ENCODE measurements at places on chromosomes 12 and 14. TPM values are rescaled to one million over a fixed set of nuclear protein-coding genes. Genes with fewer than 3 reads are reported as not detected.

The POMT2 gene
- total RNA-seq, result 11.4 TPM

The FZD10 gene
- not detected for total RNA-seq

The SERPINA12 gene
- not detected for total RNA-seq

The TMEM19 gene
- 13.9 TPM for total RNA-seq

The CACNA1C gene
- 0.42 TPM for total RNA-seq

The POTEM gene
- total RNA-seq, result not detected

The PAX9 gene
- not detected for total RNA-seq

The TMEM229B gene
- 23.3 TPM for total RNA-seq

The HIF1A gene
- total RNA-seq, result 198 TPM

The MANSC4 gene
- total RNA-seq, result not detected

The DIABLO gene
- total RNA-seq, result 44.2 TPM

The MIP gene
- total RNA-seq, result not detected

The SLC5A8 gene
- total RNA-seq, result not detected

The PMCH gene
- total RNA-seq, result 2.7 TPM

The C14orf132 gene
- 0.39 TPM for total RNA-seq

The KRT82 gene
- not detected for total RNA-seq

The RAN gene
- total RNA-seq, result 920 TPM

The SAV1 gene
- total RNA-seq, result 6.4 TPM

The RITA1 gene
- total RNA-seq, result 26.0 TPM

The TBX5 gene
- total RNA-seq, result not detected

The YEATS4 gene
- total RNA-seq, result 28.7 TPM

The MOAP1 gene
- total RNA-seq, result 22.9 TPM

The TEX22 gene
- 4.5 TPM for total RNA-seq

The GRIP1 gene
- total RNA-seq, result not detected

The TTC5 gene
- total RNA-seq, result 25.5 TPM

The KRT73 gene
- 0.61 TPM for total RNA-seq

The SP7 gene
- not detected for total RNA-seq

The ANKRD33 gene
- not detected for total RNA-seq

The DICER1 gene
- total RNA-seq, result 69.1 TPM

The KRT78 gene
- not detected for total RNA-seq

The HSP90B1 gene
- total RNA-seq, result 530 TPM

The TBC1D30 gene
- 0.15 TPM for total RNA-seq

The SMIM41 gene
- total RNA-seq, result 0.25 TPM

All from T-helper 1 cell treated with Interleukin-12 subunit alpha and Interleukin-12 subunit beta and Interleukin-4 antibody, amounts not matched to agents 30 ng/mL and 1 ng/mL, for 36 hours (primary cell).